MCF 10A (cell line): ENCODE measurements at places on chromosomes 2 and 18.
A peak's percentile ranks its signal among the peaks of the same experiment; 100 is the strongest.

DNA sequence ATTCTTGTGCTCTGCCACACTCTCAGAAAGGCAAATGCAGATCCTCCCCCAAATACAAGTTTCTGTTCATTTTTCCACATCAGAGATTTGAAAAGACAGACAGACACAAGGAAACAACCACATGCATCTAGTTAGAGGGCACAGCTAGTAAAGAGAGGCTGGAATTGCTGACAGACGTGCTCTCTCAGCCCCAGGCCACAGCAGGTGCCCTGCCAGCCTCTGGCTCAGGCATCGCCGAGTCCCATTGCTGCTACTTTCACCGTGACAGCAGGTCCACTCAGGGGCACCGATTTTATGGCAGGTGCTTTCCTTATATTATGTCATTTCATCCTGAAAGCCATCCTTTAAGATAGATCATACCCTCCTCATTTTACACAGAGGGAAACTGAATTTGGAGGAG, 507.5 kb downstream of the EIPR1 start:
- no peak overlapping the region for H3K27ac ChIP-seq
- H3K27me3 ChIP-seq: no peaks in the 10 kb centered on the region
- no peaks in the 10 kb centered on the region for H3K36me3 ChIP-seq
- no peaks in the 10 kb centered on the region for H3K4me1 ChIP-seq

GRCh38 chr18:1653873-1654272, 749.2 kb downstream of the ADCYAP1 start:
- H3K27me3 ChIP-seq: no peaks in the 10 kb centered on the region
- no peaks in the 10 kb centered on the region for H3K4me1 ChIP-seq
- no peak overlapping the region for H3K27ac ChIP-seq

DNA sequence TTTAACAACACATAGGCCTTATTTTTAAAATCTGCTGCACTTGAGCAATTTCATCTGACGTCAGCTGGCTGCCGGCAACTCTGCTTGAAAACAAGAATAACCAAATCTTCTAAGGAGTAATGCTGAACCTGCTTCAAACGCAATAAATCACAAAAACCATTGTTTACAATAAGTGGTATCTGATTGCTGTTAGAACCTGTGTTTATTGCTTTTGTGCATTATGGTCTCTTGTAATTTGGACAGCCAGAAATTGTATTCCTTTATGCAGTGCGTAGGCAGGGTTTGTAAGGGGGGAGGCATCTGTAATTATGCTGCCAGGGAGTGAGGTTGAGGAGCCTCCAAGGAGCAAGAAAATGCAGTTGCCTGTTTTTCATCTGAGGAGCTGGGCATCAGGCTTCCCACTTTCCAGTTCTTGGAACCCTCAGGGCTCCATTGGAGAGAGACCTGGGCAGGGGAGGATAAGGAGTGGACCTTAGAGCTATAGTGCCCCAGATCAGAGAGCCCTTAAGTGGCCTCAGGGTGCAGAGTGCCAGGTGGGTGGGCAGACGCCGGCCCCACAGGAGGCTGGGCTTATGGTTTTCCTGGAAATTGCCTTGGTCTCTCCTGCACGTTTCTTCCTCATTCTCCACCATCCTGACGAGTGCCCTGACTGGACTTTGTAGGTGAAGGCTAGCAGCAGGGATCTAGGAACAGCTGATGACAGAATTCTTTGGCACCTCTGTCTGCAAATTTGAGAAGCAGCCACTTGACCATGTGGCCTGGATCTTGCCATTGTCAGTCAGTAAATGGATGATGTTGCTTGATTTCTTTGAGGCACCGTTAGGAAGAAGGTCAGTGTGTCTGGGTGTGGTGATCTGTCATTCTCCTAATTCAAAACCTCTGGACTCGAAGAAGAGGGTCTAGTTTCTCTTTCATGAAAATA, 129.2 kb downstream of the KLHL29 start:
- H3K27ac ChIP-seq: no peak overlapping the region
- no peak for DNase-seq
- no peaks in the 10 kb centered on the region for H3K4me1 ChIP-seq
- H3K4me3 ChIP-seq: no peak overlapping the region

DNA sequence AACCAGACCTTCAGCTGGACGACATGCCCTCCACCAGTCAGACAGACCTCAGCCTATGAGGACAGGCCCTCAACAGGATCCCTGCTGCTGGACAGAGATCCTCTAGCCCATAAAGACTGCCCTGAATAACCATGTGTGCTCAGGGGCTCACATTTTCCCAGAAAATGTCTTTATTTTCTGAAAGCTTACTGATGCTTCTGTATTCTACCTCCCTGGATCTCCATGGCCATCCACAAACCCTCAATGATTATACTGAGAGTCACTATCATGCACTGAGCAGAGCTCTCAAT, 1.8 kb upstream of the PTPN18 start:
- no peaks in the 10 kb centered on the region for H3K27me3 ChIP-seq
- DNase-seq: no peak
- peaks cover 17% of the 10 kb centered on the region for H3K4me1 ChIP-seq
- peak overlapping the region; percentile 78 for H3K4me3 ChIP-seq
- no peak overlapping the region for H3K27ac ChIP-seq
- H3K36me3 ChIP-seq: no peaks in the 10 kb centered on the region

DNA sequence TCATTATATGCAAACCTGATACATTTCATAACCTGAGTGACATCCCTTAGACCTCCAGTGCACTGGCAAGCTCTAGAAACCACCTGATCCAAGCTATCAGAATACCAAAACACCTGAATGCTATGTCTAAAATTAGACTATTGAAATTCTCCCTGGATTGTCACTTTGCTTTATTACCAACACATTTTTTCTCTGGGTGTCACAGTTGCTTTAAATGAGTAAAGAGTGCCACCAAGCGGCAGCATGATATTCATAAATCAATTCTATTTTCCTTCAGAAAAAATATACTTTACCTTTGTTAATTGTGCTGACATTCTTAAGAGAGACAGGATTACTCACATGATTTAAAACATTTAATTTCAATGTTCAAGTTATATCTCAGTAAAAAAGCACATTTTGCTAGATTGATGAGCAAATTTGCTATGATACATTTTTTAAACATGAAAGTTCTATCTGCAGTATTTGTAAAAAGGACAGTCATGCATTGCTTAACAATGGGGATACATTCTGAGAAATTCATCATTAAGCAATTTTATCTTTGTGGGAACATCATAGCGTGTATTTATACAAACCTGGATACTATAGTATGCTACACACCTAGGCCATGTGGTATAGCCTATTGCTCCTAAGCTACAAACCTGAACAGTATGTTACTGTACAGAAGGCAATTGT, 338.4 kb upstream of the SLC39A10 start:
- peak; percentile 70 for DNase-seq
- H3K36me3 ChIP-seq: no peaks in the 10 kb centered on the region
- H3K4me1 ChIP-seq: peaks cover 31% of the 10 kb centered on the region
- no peaks in the 10 kb centered on the region for H3K27me3 ChIP-seq

DNA sequence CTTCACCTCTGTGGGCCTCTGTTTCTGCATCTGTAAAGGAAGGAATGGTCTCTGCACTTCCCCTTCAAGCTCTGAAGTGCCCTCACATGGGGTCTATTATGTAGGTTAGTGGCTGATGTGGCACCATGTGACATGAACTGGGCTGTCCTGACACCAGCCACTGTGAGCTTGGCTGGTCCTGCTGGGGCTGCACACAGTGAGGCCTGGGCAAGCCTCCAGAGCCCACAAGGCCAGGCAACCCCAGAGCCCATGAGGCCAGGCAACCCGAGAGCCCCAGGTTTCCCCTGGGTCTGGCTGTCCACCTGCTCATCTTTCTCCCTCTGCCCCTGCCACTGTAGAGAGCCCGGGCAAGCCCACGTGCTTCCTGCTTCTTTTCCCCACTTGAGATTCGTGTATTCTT, 150.1 kb upstream of the SMAD2 start:
- DNase-seq: no peak
- H3K4me3 ChIP-seq: no peak overlapping the region
- H3K36me3 ChIP-seq: no peaks in the 10 kb centered on the region
- H3K4me1 ChIP-seq: no peaks in the 10 kb centered on the region

DNA sequence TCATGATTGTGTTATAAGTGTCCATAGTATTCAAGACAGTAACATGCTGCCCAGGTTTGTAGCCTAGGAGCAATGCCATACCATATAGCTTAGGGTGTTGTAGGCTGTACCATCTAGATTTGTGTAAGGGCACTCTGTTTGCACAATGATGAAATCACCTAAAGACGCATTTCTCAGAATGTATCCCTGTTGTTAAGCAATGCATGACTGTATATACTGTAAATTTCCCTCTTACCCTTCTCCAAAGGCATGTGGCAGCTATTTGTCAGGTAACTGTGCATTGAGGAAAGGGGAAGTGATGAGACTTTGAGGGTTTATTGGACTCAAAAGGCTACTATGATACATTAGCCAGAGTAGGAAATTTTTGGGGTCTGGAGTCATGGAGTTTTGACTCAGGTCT, 180.8 kb downstream of the VAPA start:
- peak overlapping the region; percentile 21 for H3K27ac ChIP-seq
- H3K36me3 ChIP-seq: no peaks in the 10 kb centered on the region
- peaks cover 6% of the 10 kb centered on the region for H3K4me1 ChIP-seq
- peak; percentile 77 for DNase-seq
